Activated T-cell treated with anti-CD3 and anti-CD28 coated beads, Interleukin-2, amount 50 U/mL, for 72 hours (primary cell): ENCODE measurements at places on chromosomes 12 and 14.

- DNase-seq: no peak
Measured at GRCh38 chr12:109878749-109879148, 1.6 kb downstream of the GLTP start.

DNA sequence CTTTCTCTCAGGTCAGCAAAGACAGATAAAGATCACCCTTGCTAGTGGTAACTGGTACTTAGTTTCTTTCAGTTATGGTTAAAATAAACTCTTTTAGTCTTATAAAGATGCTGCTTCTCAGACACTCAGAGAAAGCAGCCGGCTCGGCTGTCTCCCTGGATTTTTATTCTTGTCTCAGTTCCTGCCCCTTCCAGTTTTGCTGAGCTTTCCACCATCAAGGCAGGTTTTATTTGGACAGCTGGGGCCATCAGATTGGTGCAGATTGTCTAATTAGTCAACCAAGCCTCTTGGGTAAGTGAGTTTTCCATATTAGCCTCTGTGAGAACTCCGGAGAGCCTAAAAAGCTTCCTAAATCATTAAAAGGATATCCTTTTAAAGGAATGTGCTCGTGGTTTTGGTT is 130.8 kb upstream of the BMP4 start:
- DNase-seq: no peak

DNA sequence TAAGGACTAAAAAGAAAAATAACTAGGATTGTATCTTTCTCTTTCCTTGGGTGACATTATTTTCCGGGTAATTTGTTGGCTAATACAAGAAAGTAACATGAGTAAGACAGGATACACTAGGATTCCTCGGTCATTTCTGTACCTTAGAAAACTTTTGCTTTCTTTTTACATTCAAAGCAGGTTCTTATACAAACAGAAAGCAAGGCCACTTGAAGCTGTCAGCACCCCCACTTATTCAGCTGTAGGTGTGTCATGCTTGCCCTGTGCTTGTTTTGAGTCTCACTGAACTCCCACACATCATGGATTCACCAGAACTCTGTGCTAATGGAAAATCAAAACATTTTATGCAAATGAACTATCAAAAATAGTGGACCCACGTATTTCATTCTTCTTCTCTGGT is 266.8 kb upstream of the CLEC14A start:
- no peak for DNase-seq

DNA sequence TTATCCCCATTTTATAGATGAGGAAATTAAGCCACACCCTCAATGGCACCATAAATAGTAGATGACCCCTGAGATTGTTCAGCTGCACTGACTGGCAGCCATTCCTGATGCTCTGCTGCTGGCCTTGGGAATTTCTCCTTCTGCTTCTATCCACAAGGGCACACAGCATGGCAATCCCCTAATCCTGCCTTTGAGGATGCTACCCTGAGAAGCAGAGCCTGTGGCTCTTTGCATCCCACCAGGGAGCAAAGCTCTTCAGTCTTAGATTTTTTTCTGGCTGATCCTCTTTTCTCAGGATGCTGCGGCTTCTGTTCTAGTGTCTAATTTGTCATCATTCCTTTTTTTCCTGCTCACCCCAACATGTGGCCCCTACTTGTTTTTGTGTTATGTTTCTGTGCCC is 114.8 kb downstream of the TMX1 start:
- no peak for DNase-seq

GRCh38 chr12:130704606-130705005 is 11.5 kb downstream of the RIMBP2 start:
- no peak for DNase-seq

DNA sequence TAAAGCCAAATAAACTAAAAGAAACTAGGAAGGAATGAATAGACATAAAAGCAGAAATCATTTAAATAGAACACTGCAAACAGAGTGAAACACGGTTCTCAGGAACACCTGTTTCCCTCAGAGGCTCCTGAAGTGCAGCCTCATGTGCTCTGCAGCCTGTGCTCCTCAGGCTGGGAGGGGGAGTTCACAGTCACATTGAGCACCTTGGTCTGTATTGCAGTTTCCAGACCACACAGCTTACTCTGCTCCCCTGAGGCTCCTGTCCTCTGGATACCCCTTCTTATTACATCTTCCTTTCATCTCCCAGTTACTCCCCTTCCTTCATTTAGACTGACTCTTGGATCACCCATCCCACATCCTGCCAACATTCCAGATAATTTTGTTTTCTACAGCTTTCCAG is 49.7 kb upstream of the DCD start:
- DNase-seq: no peak

GRCh38 chr12:105748806-105749600 is 389.8 kb downstream of the NUAK1 start:
- no peak for DNase-seq

DNA sequence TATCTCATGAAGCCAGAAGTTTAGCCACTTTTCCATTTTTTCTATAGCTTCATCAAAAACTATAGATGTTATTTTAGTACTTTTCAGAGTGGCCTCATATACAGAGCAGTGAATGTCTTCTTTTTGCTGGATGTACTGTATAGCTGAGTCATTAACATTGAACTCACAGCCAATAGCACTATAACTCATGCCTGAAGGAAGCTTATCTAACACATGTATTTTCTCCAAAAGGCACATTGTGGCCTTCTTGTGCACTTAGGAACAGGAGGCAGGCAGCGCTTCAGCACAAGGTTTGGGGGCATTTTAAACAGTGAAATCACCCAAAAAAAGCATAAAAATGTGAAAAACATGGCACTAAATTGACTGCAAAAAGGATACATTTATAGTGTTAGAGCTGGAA is 336.8 kb upstream of the TMTC1 start:
- no peak for DNase-seq

DNA sequence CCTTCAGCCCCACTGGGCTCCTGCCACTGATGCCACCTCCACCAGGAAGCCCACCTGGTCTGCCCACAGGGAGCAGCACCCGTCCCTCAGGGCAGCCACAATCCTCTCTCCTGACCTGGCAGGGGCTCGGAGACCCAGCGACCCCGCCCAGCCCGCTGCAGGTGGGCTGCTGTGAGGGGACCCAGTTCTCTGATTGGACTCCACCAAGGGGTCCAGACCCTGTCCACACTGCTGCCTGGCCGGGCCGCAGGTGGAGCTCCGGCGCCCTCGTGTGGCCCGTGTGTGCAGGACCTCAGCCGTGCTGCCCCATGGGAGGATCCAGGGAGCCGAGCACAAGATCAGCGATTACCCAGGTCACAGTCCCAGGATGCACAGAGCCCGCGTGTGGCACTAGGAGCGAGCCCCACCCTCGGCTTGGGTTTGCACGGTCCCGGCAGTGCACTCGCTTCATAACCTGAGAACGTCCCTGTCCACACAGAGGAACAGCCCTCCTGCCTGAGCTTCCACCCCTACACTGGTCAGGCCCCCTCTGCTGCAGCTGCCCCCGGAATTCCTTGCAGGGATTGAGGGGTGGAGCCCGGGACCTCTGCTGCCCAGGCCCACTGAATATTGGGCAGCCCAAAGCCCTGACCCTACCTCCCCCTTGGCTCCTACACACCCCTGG is 35.4 kb upstream of the TMEM179 start:
- DNase-seq: peak; percentile 60

GRCh38 chr14:52873694-52874093 is 77.2 kb downstream of the FERMT2 start:
- DNase-seq: no peak

- DNase-seq: no peak
Measured at GRCh38 chr12:19038209-19038608, 91.3 kb upstream of the PLEKHA5 start.

DNA sequence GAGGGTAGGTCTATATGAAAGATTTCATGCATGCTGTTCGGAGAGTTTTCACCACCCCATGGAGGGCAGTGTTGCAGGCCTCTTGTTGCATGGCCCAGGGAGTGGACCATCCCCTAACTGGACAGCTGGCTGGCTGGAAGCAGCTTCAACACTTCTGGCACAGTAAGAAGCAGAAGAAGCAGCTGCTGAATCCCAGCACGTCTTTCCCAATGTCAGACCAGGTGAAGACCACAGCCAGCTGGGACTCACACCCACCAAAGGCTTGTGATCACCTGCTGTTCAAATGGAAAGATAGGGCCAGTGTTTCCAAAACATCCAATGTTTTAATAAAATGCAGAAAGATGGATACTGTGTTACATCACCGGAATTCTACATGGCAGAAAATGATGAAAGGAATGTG is 1423.6 kb downstream of the AACS start:
- no peak for DNase-seq

DNA sequence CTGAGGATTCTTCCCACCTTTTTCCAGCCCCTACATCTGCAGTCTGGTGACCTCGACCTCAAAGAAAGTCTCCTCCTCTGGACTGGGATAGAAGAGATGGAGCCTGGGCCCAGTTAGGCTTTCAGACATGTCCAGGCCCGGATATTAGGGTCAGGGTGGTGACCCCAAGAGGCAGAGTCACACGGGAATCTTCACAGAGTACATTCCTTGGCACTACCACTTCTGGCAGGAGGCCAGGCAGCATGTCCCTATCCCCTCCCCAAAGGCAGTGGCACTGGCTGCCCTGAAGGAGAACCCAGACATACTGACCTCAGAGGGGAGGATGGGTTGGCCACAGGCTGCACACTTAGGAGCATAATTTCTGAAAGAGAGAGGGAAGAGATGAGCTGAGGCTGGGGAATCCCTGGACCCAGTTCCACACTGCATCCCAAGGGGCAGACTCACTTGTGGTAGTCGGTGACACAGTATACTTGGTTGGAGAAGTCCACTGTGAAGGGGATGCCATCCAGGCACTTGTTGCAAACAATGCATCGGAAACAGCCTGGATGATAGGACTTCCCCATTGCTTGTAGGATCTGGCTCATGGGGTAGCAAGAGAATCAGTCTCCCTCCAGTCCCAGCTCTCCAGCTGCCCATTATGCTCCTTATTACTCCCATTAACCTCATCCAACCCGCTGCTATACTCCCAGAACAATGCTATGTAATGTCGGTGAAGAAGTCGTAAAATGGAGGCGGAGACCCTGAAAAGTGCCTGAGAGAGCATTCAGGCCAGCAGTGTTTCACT is 7.6 kb downstream of the AJUBA start:
- DNase-seq: no peak

- DNase-seq: no peak
Measured at GRCh38 chr14:72942934-72943333, 16.7 kb downstream of the DCAF4 start.

- no peak for DNase-seq
Measured at GRCh38 chr12:79155683-79156082, 291.1 kb downstream of the SYT1 start.

GRCh38 chr12:3464561-3464960 is 26.4 kb upstream of the PRMT8 start:
- DNase-seq: no peak

GRCh38 chr12:19967001-19967400 is 401.3 kb upstream of the PDE3A start:
- no peak for DNase-seq

GRCh38 chr14:75313294-75313693 is 34.7 kb downstream of the FOS start:
- no peak for DNase-seq

DNA sequence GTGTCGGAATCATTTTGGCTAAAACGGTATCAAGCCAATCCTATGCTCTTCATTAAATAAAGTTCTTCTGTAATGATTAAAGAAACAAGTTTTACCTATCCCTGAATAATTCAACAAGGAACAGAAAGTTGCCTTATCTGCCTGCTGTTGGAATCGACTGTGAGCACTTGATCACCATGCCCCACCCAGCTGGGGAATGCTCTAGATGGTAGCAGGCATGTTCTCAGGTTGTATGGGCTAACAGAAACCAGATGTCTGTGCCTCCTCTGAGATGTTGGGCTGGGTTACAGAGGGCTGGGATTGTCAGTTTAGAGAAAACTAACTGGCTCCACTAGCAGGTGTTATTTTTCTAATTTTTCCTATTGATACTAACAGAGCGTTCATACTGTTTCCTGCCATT is 28.9 kb downstream of the RTRAF start:
- DNase-seq: no peak

- peak; percentile 20 for DNase-seq
Measured at GRCh38 chr12:53791735-53792326, 40.1 kb upstream of the CISTR start.

- peak; percentile 13 for DNase-seq
Measured at GRCh38 chr12:94872971-94873733, 130.3 kb downstream of the NDUFA12 start.

- no peak for DNase-seq
Measured at GRCh38 chr14:58650857-58651256, 13.1 kb downstream of the DACT1 start.

DNA sequence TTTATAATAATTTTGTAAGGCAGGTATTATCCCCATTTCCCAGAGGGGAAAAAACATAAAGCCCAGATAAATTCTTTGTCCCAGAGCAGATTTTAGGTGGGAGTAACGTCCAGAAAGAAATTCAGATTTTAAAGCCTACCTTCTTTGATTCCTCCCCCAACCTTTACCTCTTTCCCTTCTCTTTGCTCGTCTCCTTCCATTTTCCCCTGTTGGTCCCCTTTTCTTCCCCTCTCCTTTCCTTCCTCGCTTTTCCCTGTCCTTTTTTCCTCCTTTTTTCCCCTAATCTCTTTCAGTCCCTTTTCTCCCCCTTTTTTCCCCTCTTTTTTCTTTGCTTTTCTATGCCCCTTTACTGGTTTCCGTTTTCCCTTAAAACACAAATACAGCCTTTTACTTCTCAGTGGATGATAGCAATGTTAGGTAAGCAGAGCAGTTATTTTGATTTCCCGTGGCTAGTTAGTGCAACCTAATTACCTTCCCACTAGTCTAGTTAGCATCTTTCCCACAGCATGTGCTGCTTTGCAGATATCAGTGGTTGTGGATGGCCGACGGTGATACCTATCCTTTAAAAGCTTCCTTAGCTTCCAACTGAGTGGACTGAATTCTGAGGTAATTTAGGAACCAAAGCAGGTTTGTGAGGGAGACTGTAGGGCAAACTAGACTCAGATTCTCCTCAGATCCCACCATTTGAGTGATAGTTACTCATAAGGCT is 10.9 kb upstream of the AKAP6 start:
- DNase-seq: no peak

DNA sequence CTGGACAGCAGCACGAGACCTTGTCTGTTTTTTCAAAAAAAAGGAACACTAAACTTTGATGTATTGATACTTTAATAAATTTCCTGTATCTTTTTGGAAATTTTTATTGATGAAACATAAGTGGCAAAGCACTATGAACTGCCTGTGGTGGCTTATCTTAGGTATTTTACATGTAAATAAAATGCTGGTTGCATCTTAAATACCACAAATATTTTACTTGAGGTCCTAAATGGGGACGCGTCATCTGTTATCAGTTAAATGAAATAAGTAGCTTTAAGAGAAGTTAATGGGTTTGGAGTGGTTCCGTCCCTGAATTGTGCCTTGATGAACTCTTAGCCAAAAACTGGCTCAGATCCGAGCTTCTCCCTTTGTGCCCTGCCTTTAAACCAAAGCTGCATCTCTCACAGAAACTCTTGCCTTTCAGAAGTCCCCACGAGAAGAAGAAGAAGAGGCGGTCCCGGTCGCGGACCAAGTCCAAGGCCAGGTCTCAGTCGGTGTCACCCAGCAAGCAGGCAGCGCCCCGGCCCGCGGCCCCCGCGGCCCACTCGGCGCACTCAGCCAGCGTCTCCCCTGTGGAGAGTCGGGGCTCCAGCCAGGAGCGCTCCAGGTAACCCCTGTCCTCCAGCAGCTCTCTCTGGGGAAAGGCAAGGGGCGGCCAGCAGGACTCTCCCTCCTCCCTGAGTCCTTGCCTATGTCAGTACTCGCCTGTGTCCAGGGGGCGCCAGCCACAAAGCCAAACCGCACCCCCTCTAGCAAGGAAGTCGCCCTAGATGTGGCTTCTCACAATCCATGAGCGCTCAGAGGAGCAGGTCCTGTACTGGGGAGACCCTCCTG is 31.2 kb upstream of the MMP17 start:
- DNase-seq: no peak
